ENCODE measurements at places on chromosomes 2 and 18.

GRCh38 chr2:170047331-170048065 lies 130.4 kb upstream of the MYO3B start:
- no peak for DNase-seq

- no peak for DNase-seq
These were observed 638 bp upstream of the IRS1 start for GRCh38 chr2:226799976-226800940.

GRCh38 chr2:217479566-217479965 lies 523.2 kb downstream of the TNS1 start:
- DNase-seq = no peak

DNA sequence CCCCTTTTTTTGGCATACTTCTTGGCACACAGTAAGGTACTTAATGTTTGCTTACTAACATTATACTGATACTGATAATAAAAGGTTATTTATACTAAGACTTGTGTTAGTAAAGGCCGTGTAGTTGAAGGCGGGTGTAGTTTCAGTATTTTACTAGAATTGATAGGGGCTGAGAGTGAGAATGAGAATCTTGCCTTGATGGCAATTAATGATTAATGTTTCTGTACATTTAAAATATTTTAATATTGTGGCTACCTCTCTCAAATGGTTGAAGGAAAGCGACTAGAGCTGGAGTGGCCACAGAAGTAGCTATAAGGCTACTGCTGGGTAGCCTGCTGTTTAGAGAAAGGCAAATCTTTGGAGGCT lies 29.3 kb downstream of the PELI1 start:
- DNase-seq = no peak

DNA sequence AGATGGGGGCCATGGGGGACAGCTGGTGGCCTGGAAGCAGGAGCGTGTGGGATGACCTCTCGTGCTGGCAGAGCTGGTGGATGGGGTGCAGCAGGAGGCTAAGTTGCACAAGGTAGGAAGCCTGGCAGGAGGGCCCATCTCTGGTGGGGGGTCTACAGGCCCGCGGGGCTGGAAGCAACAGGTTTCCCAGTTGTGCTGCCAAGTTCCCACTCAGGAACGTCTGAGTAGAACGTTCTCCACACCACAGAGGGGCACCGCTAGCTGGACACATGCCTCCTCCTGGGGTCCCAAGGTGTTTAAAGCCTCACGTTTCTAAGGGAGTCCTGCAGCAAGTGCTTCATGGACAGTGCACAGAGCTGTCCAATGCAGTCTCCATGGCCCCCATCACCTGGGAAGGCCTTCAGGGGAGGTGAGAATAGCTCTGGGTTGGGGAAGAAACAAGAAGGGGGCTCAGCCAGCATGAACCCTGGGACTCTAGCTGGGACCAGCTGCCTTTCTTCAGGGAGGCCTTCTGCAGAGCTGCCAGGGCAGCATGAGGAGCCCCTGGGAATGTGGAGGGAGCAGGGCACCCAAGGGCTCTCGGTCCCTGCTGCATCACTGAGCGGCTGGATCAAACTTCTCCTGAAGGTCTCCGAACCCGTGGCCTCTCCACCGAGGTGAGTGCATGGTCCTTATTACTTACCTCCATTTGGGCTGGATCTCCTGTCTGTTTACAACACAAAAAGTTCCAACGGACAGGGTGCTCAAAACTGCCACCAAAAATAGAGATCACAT lies 80.0 kb downstream of the TWIST2 start:
- no peak for DNase-seq

DNA sequence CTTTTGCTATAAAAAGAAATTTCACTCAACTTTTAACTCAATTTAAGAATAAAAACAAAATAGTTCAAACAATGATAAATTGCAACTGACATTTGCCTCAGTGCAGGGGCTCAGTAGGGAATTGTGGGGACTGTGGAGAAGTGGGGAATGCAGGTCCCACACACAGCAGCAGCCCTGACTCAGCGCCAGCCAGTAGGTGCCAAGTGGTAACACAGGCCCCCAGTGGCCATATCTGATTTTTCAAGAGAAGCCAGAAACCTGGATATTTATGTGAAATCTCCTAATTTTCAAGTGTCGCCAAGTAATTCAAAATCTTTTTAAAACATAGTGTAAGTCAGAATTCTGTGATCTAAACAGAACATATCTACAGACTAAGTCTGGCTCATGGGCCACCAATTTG lies 186.3 kb downstream of the EN1 start:
- no peak for DNase-seq

GRCh38 chr2:21411741-21412140 lies 288.0 kb downstream of the TDRD15 start:
- no peak for DNase-seq

- DNase-seq = no peak
These were observed 24.8 kb downstream of the LRRFIP1 start for GRCh38 chr2:237652181-237652580.

GRCh38 chr2:216475767-216476166 lies 22.9 kb upstream of the RPL37A start:
- DNase-seq = no peak

Measured in activated naive CD4-positive, alpha-beta T cell treated with Interleukin-2 at 50 U/mL for 16 hours (primary cell).